ENCODE measurements at places on chromosomes 12 and 14. TPM values are rescaled to one million over a fixed set of nuclear protein-coding genes. Genes with fewer than 3 reads are reported as not detected.

DNA sequence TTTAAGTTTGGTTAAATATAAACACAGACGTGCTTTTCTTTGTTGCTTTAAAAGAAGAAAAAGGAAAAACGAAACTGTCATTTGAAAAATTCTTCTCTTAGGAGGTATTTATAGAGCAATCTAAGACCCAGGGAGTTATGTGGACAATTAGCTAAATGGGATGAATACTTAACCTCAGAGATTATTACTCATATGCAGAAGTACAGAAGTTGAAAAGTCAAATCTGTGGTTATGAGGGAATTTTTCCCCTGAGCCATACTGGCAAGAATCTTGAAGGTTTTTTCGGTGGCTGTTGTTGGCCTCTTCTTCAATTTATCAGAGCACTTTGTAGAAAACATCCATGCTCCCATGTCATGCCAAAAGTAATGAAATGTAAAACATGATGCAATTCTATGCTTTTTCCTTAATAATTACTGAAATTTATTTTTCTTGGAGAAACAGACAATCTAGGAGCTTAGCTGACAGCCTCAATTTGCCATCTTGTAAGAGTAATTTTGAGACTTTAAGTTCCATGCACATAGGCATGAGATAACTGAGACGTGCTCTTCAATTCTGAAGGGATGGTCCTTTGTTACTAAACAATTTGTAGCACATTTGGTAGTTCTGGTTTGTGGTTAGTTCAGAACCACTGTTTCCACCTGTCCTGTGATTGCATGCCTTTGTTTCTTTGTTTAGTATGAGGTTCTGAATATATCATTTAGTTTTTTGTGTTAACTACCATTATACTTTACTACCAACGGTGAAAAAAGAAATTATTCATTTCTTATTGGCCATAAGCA is 126.6 kb downstream of the BCAT1 start:
- DNase-seq = no peak

DNA sequence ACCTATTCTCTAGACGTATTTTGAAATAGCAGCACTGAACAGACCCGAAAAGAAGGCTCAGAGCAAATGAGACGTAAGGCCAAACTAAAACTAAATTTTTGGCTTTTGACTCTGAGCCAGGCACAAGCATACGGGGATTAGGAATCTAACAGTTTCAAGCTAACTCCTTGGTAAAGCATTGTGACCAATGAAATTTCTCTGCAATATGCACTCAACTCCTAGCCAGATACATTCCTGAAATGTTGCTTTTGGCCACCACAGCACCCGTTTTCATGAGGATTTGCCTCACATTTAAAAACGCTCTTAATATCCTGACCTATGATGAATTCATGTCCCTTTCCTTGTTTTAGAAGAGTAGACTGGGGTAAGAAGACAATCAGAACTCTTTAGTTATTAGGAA is 53.1 kb upstream of the NPFF start:
- DNase-seq = no peak

- no peak for DNase-seq
Measured at GRCh38 chr12:83514372-83514771, 827.7 kb downstream of the TMTC2 start.

GRCh38 chr14:42523666-42524065 is 917.0 kb downstream of the LRFN5 start:
- no peak for DNase-seq

DNA sequence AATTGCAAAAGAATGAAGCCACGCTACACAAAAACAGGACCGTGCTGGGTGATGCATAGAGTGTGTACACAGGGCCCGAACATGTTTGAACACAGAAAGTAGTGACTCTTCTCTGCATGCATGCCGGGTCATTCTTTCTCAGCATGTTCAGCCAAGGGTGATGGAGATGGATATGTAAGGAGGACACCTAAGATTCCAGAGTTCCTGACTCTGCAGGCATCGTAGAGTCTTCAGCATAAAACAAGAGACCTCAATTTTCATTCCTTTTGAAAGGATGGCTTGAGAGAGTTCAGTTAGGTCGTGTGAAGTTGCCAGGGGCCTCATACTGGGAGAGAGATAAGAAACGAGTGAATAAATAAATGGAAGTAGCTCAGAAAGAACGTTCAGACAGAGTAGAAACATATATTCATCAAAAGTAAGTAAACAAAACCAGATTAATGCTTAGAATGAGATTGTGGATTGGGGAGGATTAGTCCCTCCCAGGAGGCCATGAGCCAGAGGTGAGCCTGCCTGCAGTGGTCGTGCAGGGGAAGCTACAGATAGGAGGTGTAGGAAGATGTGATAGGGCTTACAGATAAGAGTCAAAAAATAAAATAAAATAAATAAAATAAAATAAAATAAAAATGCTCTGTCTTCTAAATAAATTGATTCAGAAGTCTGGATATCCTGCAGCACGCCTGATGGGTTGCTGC is 27.6 kb upstream of the SEL1L start:
- DNase-seq = no peak

- DNase-seq = no peak
Measured at GRCh38 chr14:39268393-39268792, 34.7 kb downstream of the MIA2 start.

GRCh38 chr14:101202627-101203404 is 299.3 kb upstream of the RTL1 start:
- DNase-seq = no peak

GRCh38 chr14:62443796-62444195 is 601.5 kb downstream of the KCNH5 start:
- DNase-seq = no peak

- no peak for DNase-seq
Measured at GRCh38 chr14:87567618-87568295, 425.2 kb downstream of the GALC start.

- DNase-seq = no peak
Measured at GRCh38 chr12:49893753-49894750, 9.6 kb downstream of the FAIM2 start.

DNA sequence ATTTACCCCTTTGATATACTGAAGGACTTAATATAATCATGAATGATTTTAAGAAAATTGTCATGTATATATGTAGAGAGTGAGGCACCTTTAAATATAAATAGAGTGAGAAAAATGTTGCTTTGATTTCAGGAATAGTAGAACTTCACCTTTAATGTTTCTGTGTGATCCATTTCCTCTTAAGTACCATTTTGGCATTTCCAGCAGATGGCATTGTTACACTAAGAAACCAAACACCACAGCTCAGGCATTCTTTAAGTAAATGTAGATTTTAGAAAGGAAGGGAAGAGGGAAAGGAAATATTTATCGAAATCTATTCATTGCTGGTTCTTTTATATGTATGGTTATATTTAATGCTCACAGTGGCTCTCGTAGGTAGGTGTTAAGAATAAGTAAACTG is 556.7 kb upstream of the FBXO33 start:
- DNase-seq = peak; percentile 1

GRCh38 chr12:97142737-97143410 is 235.8 kb downstream of the NEDD1 start:
- no peak for DNase-seq

- no peak for DNase-seq
Measured at GRCh38 chr14:58575956-58576355, 61.8 kb upstream of the DACT1 start.

DNA sequence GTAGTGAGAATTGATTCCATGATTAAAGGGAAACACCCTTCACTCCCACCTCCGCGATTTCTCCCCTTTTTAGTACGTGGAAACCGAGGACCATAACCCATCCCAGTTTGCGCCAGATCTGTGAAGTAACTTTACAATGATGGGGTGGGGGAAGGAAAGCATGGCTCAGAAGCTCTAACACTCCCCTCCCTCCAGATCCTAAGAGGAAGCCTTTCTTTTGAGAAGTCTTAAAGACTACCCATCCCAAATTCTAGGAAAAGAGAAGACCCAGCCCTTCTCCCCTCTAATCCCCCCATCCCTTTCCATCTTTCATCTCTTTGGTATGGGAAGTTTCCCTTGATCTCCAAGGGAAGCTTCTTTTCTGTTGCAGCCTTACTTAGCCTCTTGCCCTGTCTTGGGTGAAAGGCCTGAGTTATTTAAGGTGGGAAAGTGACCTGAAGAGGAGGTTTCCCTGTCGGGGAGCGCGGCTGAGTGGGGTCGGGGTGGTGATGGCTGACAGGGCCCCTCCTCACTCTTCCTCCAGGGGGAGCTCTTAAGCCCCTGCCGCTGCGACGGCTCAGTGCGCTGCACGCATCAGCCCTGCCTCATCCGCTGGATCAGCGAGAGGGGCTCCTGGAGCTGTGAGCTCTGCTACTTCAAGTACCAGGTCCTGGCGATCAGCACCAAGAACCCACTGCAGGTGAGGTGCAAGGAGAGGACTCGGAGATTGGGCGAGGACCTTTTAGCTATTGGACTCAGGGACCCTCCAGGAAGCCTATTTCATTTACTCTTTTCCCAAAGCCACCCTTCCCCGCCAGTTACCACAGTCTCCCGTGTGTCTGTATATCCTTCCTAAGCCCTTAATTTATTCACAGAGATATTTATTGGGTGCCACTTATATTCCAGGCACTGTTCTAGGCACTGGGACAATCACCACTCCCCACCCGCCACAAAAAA is 1.8 kb downstream of the MARCHF9 start:
- peak; percentile 65 for DNase-seq

- no peak for DNase-seq
Measured at GRCh38 chr12:45400991-45401390, 185.1 kb downstream of the ANO6 start.

DNA sequence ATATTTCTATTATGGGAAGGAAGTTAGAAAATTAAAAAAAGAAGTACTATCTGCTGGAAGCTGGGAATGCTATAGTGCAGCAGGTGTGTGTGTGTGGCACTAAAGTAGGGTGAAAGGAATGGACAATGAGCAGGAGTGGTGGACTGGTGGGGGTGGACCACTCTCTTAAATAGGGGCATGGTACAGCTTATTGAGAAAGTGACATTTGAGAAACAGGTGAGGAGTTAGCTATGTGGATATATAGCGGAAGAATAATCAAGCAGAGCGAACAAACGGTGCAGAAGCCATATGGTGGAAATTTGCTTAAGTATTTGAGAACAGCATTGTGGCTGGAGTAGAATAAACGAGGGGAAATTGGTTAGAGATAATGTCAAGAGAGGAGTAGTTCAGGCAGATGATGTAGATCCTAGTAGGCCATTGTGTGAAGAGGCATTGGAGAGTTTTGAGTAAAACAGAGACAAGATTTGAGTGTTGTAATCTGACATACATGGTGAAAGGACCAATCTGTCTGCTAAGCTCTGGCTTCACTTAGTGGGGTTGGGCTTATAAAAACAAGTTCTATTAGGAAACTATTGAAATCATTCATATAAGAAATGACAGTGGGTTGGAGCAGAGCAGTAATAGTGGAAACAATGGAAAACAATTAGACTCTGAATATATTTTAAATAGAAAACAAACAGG is 149.2 kb upstream of the SYT10 start:
- DNase-seq = no peak

- DNase-seq = no peak
Measured at GRCh38 chr12:29102741-29103140, 46.3 kb upstream of the FAR2 start.

GRCh38 chr12:7061138-7061537 is 620 bp downstream of the C1S start:
- DNase-seq = no peak

GRCh38 chr12:88127855-88128254 is 14.0 kb downstream of the CEP290 start:
- DNase-seq = no peak

DNA sequence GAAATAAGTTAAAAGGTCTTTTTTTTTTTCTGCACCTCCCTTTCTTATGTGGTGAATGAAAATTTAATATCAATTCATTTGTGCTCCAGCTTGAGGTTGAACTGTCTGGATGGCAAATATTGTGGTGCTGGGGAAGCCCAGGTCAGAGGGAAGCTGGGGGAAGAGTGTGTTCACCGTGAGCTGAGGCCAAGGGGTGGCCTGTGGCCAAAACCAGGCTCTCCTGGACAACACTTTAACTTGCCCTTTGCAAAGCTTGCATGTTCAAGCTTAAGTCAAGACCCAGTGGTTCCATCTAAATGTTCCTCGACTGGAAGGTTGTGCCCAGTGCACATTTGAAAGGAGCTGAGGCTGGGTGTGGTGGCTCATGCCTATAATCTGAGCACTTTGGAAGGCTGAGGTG is 28.8 kb downstream of the DRAM1 start:
- no peak for DNase-seq

- DNase-seq = no peak
Measured at GRCh38 chr12:114123108-114123507, 157.0 kb upstream of the RBM19 start.

- no peak for DNase-seq
Measured at GRCh38 chr12:42530284-42530683, 59.3 kb downstream of the PRICKLE1 start.

DNA sequence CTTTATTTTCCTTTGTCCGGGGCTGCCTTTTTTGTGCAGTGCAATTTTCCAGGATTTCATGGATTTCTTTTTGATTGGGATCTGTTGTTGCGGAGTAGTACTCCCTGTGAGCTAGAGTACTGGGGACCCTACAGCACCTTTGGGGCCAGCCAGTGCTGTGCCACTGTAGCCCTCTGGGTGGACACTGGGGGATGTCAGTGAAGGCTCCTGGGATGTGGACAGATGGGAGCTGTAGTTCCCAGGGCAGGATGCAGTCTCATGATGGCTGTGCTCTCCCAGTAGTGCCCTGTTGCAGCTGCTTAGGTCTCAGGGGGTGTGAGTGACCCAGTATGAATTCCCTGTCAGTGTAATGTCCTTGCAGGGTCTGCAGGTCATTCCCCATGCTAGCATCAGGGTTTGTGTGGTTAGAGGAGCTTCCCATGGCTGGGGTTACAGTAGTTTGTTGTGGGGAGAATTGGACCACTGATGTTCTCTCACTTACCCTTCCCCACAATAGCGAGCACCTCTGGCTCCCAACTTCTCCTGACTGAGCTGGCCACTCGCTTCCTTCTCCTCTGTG is 72.2 kb downstream of the BRMS1L start:
- no peak for DNase-seq

DNA sequence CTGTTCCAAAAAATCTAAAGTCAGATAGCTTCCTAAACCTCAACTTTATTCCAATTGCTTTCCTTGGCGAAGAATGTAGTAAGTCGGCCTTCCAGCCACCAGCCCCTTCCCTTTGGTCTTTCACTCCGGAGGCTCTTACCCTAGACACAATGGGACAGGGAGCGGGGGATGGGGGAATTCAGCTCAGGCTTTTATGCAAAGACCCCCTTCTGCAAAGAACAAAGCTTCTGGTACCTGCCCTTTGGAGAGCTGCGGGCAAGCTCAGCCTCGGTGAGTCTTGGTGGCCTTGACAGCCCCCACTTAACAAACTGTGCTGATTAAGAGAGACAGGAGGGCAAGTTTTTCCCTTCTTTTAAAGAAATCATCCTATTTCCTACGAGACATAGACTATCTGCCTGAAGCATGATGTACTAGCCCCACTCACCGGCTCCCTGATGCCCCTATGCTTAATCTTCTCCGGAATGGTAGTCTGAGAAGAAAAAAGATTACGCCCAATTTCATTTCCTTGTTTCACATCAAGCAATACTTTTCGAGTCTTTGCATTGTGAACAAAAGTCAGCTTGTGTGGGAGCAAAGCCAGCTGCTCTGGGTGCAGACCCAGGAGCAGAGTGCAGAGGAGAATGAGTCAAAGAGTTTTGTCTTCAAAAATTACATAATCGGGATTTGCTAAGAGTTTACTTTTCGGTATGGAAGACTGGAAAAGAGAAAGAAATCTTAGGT is 1.5 kb upstream of the NANOG start:
- DNase-seq = no peak

The RFX4 gene
- not detected for total RNA-seq

The ATF1 gene
- total RNA-seq = 50.8 TPM

The CLEC4D gene
- not detected for total RNA-seq

The KLRF2 gene
- not detected for total RNA-seq

The APOF gene
- total RNA-seq = not detected

The MANSC1 gene
- 0.31 TPM for total RNA-seq

The LRRC43 gene
- total RNA-seq = 0.18 TPM

The ZNF891 gene
- total RNA-seq = 2.1 TPM

The NXPH4 gene
- 0.22 TPM for total RNA-seq

The OR10G3 gene
- not detected for total RNA-seq

The SIRT4 gene
- total RNA-seq = 1.9 TPM

The CELA1 gene
- not detected for total RNA-seq

The GZMH gene
- total RNA-seq = 125 TPM
